Hepatocyte (in vitro differentiated cells): ENCODE measurements at places on chromosomes 3 and 15.

GRCh38 chr3:130539005-130539404 is 22.0 kb downstream of the COL6A6 start:
- DNase-seq, result peak; percentile 70

DNA sequence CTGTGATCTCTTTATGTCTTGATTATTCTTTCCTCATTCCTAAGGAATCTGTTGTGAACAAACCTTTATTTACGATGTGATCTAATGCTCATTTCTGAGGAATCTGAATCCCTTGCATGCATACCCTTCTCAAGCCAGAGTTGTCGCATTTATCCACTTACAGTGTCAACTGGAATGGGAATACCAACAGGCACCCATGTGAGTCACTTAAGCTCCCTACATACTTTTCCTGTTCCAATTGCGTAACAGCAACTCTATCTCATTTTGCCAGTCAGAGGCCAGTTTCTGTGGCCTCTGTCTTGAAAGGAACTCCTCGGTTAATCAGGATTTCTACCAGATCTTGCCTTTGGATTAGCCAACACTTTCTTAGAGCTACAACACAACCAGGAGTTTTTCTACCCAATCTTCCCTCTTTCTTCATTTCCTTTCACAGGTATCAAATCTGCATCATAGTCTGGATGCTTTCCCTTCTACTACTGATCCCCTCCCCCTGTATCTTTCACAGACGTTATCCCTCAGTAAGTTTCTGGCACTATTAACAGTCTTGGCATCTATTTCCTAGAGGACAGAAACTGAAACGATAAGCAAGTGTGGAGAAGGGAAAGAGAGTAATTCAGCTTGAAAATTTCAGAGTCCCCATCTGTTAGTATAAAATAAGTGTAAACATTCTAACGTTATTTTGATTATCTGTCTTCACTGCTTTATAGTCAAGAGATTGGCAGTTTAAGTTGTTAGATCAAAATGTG is 66.8 kb upstream of the BCHE start:
- no peak for DNase-seq

GRCh38 chr15:101459579-101460300 is 29.8 kb downstream of the PCSK6 start:
- DNase-seq, result no peak

DNA sequence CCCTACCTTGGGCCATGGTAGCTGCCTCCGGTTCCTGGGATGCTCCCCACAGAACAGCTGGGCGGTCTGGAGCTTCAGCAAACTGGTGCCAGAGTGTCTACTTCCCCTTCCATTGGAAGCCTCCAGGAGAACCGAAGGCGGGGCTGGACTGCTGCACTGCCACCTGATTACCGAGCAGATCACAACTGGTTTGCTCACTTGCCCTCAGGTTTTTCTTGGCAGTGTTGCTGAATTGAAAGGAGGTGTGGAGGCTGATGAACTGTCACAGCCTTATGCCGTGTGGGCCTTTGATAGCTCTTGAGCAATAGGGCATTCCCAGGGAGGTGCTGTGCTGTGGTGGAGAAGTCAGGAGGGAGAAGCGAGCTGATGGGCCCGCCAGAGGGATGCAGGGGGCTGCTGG is at the start of gene TGM5:
TSS of gene TGM5 (minus strand) at position 95 of the 400 bp plus-strand sequence. CDS start at position 16, 79 bp downstream.
- peak; percentile 14 for DNase-seq

DNA sequence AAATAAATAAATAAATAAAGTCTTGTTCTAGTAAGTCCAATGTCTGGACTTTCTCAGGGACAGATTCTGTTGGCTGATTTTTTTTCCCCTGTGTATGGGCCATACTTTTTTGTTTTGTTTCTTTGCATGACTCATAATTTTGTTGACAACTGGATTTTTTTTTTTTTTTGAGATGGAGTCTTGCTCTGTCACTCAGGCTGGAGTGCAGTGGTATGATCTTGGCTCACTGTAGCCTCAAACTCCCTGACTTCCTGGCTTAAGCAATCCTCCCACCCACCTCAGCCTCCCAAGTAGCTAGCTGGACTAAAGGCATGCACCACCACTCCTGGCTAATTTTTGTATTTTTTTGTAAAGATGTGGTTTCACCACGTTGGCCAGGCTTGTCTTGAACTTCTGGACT is 38.9 kb downstream of the TICRR start:
- DNase-seq, result no peak

- no peak for DNase-seq
Measured at GRCh38 chr3:47495111-47495510, 18.4 kb downstream of the ELP6 start.

DNA sequence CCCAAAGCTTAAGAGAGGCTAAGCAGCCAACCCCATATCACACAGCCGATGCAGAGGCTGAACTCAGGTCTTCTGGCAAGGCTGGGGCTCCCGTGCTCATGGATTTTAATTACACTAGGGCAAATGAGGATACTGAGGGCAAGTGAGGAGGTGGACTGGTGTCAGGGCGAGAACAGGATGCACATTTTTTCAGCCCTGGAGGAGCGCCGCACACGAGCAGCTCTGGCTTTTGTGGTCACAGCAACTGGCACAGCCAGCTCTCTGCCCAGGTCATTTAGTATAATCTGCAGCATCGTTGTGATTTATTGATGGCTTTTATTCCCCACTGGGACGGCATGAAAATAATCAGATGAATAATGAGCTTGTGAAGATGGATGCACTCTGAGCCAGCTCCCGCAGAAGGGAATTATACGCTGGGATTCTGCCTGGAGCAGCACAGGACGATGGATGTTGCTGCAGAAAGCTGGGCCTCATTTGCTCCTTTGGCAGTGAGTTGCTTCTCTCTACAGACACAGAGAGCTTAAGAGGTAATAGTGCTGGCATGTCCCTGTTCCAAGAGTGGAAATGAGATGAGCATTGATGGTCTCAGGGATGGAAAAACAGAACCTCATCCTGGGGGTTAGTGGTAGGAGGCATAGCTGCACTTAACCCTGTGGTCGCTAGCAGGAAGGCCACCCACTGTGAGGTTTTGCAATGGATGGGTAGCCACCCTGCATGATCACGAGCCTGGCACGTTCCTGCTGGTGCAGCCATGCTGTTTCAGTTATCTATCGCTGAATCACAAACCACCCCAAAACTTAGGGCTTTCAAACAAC is 135.4 kb downstream of the UACA start:
- DNase-seq, result no peak

DNA sequence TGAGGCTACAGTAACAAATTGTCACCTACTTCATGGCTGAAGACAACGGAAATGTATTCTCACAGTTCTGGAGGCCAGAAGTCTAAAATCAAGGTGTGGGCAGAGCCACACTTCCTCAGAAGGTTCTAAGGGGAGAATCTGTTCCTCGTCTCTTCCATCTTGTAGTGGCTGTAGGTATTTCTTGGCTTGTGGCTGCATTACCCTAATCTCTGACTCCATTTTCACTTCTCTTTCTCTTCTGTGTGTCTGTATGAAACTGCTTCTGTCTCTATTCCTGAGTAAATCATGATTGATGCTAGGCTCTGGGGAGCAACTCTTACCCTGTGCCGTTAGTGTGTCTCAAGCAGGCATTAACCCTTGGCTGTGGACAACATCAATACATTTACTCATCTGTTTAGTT is 164.7 kb downstream of the SQOR start:
- DNase-seq, result no peak

- DNase-seq, result no peak
Measured at GRCh38 chr15:43441316-43441715, 51.6 kb downstream of the TP53BP1 start.

DNA sequence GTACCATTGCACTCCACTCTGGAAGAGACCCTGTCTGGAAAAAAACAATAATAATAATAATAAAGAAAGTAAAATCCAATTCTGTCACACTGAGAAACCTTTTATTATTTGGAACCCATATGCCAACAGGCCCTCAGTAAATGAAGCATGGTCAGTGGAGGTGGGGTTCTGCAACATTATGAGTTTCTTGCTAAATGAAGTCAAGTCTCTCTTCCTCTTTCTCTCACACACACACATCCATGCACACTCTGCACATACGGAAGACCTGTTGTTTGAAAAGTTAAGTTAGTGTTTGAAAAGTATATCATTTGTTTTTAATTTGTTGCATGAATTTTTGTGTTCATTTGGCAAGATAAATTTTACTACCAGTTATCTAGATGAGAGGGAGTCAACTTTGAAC is 27.8 kb downstream of the GAP43 start:
- no peak for DNase-seq

- peak; percentile 68 for DNase-seq
Measured at GRCh38 chr3:15645740-15646501, 44.4 kb downstream of the BTD start.

- DNase-seq, result peak; percentile 39
Measured at GRCh38 chr15:69562564-69562963, 109.9 kb downstream of the RPLP1 start.

DNA sequence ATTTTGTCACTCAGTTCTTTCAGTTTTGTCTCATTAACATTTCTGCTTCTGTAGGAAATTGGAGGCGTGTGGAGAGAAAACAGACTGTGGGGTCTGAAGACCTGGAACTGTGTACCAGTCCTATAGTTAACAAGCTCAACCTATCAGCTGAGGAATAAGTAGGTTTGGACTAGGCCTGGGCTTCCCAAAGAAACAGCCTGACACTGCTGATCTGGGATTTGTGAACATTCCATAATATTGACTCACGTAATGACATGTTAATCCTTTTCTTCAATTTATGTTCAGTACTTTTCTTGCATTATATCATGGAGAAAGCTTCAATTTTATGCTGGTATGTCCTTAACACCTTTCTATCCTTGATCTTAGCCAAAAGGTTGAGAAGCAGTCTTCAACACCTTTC is 181.6 kb upstream of the RORA start:
- DNase-seq, result no peak

GRCh38 chr3:134009345-134010000 is 20.3 kb downstream of the SLCO2A1 start:
- DNase-seq, result no peak

- peak; percentile 26 for DNase-seq
Measured at GRCh38 chr3:53518495-53518981, 24.1 kb downstream of the CACNA1D start.

DNA sequence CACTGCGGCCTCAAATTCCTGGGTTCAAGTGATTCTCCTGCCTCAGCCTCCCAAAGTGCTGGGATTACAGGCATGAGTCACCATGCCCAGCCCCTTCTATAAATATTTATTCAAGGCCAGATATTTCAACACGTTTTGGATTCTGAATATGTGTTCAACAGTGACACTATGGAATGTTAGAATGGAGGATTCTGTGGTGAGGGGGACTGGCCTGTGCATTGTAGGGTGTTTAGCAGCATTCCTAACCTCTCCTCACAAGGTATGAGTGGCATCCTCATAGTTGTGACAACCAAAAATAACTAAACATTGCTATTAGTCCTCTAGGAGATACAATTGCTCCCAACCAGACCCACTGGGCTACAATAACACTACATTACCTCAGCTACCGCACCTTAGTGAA is 104.0 kb upstream of the ATP10A start:
- no peak for DNase-seq

DNA sequence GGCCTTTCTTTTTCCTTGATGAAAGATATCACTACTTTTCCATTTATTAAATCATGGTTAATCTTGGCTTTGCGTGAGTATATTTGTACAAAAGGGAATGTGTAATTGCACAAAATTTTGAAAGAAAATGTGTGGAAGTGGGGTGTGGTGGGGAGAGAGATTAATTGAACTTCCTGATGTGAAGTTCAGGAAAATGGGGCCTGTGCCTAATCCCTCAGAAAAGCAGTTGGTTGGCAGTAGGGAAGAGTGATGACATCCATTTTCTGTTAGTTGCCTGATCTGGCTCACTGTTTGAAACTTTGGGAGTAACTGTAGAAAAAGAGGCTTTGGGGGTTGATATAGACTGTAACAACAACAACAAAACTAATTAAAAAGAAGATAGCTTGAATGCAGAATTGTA is 10.8 kb upstream of the IL20RB start:
- no peak for DNase-seq

DNA sequence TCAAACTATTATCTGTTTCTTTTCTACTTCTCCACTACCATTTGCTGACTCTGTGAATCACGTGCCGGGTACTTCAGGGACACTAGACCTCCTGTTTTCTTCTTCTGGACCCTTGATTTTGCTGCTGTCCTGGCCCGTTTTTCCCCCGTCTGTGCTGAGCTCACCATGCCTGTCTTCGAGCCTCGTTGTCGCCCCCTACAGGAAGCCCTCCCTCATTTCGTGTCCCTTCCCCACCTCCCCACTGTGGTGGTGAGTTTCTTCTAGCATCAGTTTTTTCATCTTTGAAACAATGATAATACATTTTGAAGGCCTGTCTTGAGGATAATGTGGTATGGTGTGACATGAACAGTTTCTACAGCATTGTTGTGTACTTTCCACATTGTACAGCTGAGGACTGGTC is 12.8 kb downstream of the GABRG3 start:
- no peak for DNase-seq

GRCh38 chr15:71192816-71193215 is 77.5 kb downstream of the THSD4 start:
- no peak for DNase-seq

- no peak for DNase-seq
Measured at GRCh38 chr3:10582733-10583132, 77.3 kb upstream of the ATP2B2 start.
